Smooth muscle cell of trachea (primary cell): ENCODE measurements at places on chromosomes 11 and 22. TPM values are rescaled to one million over a fixed set of nuclear protein-coding genes. Genes with fewer than 3 reads are reported as not detected.

Gene C1QTNF4
- 0.15 and 0.17 TPM in 2 replicates for total RNA-seq

Gene FAT3
- 0.15 and 0.17 TPM in 2 replicates for total RNA-seq

Gene PARVG
- 0.17 TPM in 1 of 2 replicates, not detected in the other for total RNA-seq

Gene SLC22A12
- total RNA-seq, result not detected in 2 replicates

Gene C11orf97
- total RNA-seq, result not detected in 2 replicates

Gene OR10A3
- not detected in 2 replicates for total RNA-seq

Gene APOBEC3H
- 0.50 TPM in 1 of 2 replicates, not detected in the other for total RNA-seq

Gene ELP4
- 16.4 and 23.0 TPM in 2 replicates for total RNA-seq
